ENCODE measurements at places on chromosomes 12 and 14.

GRCh38 chr12:115984616-115985015 is 292.9 kb downstream of the MED13L start:
- ATAC-seq = no peak

DNA sequence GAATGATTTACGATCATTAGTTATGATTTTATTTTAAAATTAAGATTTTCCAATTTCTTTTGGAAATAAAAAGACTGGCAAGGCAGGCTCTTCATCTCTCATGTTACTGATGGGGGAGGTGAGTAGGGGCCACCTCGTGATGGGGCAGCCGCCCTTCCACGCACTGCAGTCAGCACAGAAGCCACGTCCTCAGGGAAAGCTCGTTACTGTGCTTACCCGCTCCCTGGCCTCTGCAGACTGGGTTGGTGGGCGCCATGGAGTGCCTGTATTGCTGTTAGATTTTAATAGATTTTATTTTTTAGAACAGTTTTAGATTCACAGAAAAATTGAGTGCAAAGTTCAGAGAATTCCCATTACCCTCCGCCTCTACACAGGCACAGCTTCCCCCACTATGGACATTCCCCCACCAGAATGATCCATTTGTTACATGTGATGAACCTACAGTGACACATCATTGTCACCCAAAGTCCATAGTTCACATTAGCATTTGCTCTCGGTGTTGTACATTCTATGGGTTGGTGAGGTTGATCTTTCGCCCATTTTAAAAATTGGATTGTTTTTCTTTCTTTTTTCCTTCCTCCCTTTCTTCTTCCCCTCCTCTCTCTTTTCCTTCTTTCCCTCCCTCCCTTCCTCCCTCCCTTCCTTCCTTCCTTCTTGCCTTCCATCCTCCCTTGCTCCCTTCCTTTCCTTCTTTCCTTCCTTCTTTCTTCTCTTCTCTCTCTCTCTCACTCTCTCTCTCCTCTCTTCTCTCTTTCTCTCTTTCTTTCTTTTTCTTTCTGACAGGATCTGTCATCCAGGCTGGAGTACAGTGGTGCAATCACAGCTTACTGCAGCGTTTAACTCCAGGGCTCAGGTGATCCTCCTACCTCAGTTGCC is 30.7 kb downstream of the ADGRD1 start:
- ATAC-seq = no peak

- ATAC-seq = no peak
These were observed 99.4 kb downstream of the ETV6 start for GRCh38 chr12:11748903-11749302.

- ATAC-seq = peak; percentile 51
These were observed 40.1 kb downstream of the SMIM41 start for GRCh38 chr12:52119398-52120254.

- ATAC-seq = no peak
These were observed 126.6 kb downstream of the SCARB1 start for GRCh38 chr12:124737040-124737419.

GRCh38 chr14:105151838-105152793 is 16.5 kb downstream of the JAG2 start:
- no peak for ATAC-seq

GRCh38 chr14:72524295-72524629 is 369.6 kb downstream of the DPF3 start:
- no peak for ATAC-seq

DNA sequence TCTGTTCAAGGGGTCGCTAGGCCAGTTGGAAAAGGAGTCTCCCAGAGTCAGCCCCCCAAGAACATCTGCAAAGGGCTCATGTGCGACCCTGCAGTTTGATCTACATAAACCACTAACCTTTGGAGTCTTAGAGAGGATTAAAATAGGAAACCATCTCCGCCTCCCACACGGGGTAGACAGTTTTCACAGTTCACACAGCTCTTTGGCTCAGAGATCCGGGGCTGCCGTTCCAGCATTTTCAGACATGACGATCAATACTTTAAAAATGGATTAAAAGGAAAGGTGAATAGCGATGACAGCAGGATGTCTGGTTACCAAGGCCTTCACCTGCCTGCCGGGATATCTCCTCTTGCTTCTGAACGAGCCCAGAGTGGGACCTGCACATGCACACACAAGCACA is 59.8 kb upstream of the BCL11B start:
- no peak for ATAC-seq

DNA sequence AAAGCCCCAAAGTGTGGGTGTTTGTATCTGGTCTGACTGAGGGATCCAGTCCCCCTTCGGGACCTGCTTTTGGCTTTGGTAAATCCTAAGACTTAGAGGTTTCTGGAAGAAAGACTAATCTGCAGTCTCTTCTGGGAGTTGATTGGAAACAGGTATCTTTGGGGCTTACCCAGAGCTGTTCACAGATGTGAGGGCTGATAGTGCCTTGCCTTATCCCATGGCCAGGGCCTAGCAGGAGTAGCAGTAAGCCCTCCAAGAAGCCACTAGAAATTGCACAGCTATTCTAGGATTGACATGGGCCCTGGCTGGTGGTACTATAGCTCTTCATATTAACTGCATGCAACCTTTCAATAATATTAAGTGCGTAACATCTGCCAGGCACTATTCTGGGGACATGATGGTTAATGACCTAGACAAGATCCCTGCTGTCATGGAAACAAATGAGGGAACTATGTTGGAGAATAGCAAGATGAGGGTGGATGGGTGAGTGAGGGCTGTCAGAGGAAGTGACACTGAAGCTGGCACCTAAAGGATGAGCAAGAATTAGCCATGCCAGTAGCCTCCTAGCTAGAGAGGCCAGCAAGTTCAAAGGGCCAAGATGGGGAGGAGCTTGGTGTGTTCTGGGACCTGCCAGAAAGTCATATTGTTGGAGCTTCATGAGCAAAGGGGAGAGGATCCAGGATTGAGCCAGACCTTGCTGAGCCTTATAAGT is 71.7 kb downstream of the CRADD start:
- ATAC-seq = no peak

DNA sequence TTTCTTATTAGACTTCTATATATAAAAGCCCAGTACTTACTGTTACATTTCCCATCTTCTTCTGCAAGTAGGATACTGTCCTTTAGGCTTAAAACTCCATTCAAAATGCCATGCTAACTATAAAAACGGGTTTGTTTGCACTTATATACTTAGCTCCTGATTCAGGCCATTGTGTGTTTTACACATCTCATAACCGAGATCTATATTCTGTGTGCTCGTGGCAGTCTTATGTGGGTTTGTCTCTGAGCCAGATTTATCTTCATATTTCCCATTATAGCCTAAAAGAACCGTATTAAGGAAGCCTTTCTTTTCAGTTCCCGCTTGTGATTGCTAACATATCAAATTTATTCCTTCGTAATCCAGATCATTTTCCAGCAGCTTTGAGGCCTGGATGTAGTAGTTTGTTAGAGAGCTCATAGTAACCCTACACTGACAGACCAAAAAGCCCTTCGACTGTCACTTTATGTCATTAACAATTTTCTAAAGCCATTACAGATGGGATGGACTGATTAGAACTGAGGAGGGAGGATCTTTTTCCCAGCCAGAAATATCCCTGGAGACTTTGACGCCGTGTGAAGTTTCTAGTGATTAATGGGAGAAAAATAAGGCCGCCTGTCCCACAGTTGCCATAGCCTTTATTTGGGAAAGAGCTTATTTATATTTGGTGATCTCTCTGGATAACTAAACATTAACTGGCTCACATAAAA is 508.5 kb downstream of the FOXG1 start:
- no peak for ATAC-seq

- ATAC-seq = peak; percentile 82
These were observed 15.1 kb upstream of the NEK9 start for GRCh38 chr14:75141967-75142366.

DNA sequence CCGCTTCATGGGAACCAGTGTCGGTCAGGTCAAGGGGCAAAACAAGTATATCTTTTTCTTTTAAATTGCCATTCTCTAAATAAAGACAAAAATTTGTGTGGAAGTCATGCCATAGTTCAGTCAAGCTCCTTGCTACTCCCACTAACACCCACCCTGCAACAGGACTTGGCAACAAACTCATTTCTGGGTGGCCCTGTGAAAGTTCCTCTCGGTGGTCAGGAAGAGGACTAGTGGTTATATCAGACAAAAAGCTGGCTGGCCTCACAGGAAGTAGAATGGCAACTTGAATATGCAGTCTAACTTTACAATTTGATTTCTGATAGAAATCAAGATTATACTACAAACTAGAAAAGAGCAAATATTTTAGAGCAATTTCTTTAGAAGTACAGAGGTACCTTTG is 11.2 kb downstream of the DHRS7 start:
- ATAC-seq = no peak

DNA sequence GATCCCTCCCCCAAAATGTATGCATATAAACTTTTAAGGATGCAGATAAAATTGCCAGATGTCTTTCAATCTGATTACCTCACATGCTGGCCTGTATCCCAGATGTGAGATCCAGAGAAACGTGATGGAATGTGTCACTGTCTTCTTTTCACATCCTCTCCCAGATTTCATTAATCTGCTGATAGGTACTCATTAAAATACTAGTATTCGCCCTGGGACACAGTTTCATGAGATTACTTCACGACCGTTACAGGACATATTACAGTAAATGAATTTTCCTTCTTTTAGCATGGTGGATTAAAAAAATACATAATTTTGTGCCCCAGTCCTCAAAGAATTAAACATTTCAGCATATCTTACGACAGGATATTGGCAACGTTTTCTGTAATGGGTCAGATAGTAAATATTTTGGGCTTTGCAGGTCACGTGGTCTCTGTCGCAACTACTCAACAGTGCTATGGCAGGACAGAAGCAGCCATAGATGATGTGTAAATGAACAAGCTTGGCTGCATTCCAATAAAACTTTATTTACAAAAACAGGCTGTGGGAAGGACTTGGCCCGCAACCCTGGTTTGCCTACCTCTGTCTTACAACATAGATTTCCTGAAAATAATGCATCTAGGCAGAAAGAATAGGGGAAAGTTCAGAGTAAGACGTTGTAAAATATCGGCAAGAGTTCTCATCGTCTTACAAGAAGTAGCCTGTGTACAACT is 156.0 kb upstream of the DIO3 start:
- no peak for ATAC-seq

DNA sequence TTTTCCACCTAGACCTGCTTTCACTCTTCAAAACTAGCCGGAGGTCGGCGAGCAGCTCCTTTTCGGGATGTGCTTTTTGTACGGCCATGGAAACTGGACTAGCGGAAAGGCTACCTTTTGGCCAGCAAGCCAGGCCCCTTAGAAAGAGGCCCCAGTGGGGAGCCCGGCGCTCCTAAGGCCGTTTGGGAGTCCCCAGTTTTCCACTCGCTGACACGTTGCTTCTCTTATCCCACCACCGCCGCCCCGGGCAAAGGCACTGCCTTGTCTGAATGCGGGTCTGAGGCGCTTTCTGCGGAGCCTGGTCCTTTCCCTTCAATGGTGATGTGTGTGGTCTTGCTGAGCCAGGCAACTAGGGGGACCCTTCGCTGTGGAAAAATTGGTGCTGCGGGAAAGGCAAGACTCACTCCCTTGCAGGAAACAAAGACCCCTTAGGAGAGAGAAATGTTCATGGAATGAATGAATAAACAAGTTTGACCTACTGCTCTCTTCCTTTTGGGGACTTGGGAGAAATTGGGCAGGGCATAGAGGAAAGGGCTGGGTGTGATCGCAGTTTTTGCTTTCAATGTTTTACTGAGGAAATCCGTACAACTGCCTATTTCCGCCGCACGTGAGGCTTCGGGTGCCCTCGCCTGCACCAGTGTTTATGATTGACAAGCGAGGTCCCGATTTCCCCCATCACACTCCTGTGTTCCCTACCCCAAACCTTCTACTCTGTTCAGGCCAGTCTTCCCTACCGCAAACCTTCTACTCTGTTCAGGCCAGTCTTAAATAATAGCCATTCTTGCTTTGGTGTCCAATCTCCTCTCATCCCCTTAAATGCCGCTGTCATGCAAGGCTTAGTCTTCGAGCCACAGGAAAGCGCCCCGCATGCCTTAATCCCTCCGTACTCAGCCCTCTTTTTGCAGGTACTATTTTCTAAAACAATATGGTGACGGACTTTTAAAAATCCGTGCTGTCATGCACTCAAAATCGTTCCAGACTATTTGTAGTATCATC is 1.0 kb upstream of the SLC38A2 start:
- ATAC-seq = peak; percentile 55

GRCh38 chr12:49223590-49224369 is 34.9 kb upstream of the TUBA1A start:
- ATAC-seq = no peak

- ATAC-seq = no peak
These were observed 212.7 kb downstream of the PHLDA1 start for GRCh38 chr12:75818863-75819262.

- ATAC-seq = no peak
These were observed 68.8 kb upstream of the TRAF3 start for GRCh38 chr14:102708494-102708893.

DNA sequence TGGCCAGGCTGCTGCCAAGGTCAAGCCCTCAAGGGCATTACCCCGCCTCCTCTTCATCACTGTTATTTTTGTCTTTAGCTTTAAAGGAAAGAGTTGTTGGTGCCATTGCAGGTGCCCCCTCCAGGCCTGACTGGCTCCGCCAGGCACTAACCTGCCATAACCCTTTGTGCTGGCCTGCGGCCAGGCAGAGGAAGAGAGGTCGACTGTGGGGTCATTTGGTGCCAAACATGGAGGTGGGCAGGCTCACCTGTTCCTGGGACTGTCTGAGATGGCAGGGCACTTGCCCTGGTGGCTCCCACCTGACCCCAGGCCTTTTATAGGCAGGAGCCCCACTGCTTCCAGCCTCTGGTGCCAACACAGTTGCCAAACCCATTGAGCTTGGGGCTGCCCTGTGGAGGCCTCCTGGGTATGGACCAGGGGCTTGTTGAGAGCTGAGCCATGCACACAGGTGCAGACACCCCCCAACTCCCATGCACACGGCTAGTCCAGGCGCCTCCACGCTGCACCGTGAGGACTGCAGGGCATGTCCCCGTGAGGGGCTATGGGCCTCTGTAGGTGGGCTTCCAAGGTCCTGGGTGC is 29.4 kb upstream of the PLD4 start:
- ATAC-seq = no peak

- ATAC-seq = no peak
These were observed 5.3 kb upstream of the RAB35 start for GRCh38 chr12:120121766-120122293.

DNA sequence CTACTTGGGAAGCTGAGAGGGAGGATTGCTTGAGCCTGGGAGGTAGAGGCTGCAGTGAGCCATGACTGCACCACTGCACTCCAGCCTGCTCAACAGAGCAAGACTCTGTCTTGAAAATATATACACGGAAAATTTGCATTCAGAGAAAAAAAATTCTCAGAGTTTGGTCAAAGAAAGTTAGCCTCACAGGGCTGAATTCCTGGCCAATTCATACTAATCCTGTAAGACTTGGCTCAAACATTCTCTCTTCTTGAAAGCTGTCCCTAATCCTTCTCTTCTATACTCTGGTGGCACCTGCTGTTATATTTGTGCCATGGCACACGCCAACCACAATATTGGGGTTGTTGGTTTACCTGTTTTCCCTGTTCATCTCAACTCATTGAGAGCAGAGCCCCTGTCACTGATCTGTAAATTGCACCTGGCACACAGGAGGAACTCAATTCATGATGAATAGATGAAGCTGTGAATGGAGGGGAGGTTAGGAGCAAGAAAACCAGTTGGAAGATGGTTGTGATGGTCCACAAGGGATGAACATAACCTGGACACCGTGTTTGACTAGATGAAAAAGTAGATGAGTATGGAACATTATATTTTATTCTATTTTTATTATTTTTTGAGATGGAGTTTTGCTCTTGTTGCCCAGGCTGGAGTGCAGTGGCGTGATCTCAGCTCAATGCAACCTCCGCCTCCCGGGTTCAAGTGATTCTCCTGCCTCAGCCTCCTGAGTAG is 36.8 kb upstream of the SPTSSA start:
- peak; percentile 43 for ATAC-seq

GRCh38 chr14:68248481-68249255 is 429.1 kb downstream of the RAD51B start:
- peak; percentile 62 for ATAC-seq

All from SK-N-SH treated with all-trans-retinoic acid at 6 μM for 48 hours (cell line).